Activated CD4-positive, alpha-beta T cell treated with anti-CD3 and anti-CD28 coated beads, Interleukin-2, amount 10 ng/mL, durations not matched to agents 7 days and 5 days (primary cell): ENCODE measurements at places on chromosomes 4 and X. TPM values are rescaled to one million over a fixed set of nuclear protein-coding genes. Genes with fewer than 3 reads are reported as not detected.

The TLR10 gene
- total RNA-seq: not detected

The KIF4A gene
- total RNA-seq: 41.5 TPM

The UGT2B11 gene
- not detected for total RNA-seq

DNA sequence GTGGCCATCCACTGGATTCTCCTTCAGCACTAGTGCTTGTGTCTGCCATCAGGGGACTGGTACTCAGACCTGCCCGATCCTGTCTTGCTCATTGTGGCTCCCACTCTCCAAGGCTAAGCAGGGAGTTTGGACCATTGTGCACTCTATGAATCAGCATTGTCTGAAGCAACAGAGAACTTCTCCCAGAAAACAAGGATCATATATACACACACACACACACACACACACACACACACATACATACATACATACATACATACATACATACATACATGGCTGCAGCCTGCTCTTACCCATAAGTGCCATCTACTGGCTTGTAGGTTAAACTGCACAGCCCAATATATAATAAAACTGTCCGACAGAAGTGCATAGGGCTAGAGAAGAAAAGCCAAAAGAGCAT lies 345.3 kb upstream of the LCORL start:
- no peaks in the 10 kb centered on the region for H3K4me1 ChIP-seq
- H3K4me3 ChIP-seq: no peak overlapping the region
- peaks cover 7% of the 10 kb centered on the region for H3K27me3 ChIP-seq
- H3K36me3 ChIP-seq: no peaks in the 10 kb centered on the region
- H3K27ac ChIP-seq: no peak overlapping the region
- DNase-seq: peak; percentile 8

GRCh38 chr4:46594661-46595060 lies 204.7 kb upstream of the GABRA2 start:
- H3K4me1 ChIP-seq: no peaks in the 10 kb centered on the region
- H3K27me3 ChIP-seq: no peaks in the 10 kb centered on the region
- no peak overlapping the region for H3K27ac ChIP-seq
- no peaks in the 10 kb centered on the region for H3K36me3 ChIP-seq
- H3K4me3 ChIP-seq: no peak overlapping the region
- no peak for DNase-seq
